DMS53 (cell line): ENCODE measurements at places on chromosomes 6 and 20.

DNA sequence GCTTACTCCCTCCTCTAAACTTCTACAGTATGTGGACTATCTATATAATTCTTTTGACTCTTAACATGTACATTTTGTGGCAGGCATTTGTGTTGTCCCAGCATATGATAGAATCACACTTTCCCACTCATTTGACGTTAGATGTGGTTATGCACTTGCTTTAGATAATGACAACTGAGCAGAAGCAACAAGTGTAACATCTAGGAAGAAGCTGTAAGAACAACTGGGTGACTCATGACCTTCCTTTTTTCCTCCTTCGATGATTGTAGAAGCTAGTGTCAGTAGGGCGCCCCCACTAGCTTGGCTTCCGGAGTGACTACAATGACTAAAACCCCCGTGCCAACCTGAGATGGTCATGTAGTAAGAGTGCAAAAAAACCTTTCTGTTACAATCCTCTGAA lies 74.6 kb upstream of the CEP85L start:
- DNase-seq = no peak

DNA sequence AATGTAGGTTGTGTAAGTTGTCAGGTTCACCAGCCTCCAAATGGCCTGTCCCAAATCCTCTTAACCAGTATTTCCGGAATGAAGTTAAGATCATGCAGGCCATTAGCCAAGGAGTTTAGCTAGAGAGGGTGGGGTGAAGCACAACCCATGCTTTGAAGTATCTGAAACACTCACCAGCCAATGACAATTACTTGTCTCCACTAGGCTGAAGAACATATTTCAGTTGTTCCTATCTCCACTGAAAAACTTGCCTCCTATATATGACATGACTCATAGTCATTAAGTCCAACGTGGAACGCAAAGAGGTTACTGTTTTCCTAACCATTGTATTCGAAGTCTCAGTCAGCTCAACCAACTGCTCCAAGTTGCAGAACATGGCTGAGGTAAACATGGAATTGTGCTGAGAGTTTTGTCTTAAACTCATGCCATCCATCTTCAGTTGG lies 37.4 kb upstream of the TNFAIP3 start:
- DNase-seq = peak; percentile 5

- DNase-seq = no peak
Observed at GRCh38 chr20:33925867-33926266, 67.8 kb upstream of the RALY start.

DNA sequence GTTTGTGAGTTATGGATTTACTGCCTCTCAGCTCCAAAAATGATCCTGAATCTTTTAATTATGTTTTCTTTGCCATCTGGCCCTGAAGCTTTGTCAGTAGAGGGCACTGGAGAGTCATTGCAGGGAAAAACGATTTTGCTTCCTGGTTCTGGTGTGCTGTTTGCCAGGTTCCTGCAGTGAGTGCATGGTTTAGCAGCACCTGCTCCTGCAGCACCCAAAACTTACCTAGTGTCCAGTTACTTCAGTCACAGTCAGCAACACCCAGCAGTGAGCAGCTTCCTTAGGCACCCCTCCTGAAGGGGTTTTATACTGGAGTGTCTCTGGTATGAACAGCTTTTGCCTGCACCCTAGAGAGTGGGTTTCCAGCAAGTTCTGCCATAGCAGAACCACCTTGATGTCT lies 6.0 kb upstream of the TRIM26 start:
- DNase-seq = peak; percentile 91

DNA sequence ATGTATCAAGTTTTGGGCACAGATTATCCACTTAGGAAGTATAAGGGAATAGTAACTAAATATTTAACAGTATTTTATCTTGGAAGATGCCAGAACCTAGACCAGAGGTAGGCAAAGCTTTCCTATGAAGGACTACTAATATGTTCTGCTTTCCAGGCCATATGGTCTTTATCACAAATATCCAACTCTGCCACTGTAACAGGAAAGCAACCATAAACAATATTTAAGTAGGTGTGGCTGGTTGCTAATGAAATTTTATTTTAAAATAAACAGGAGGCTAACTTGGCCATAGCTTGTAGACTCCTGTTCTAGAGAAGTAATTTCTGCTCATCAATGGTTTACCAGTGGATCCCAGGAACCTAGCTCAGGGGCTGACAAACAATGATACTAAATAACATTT lies 39.4 kb downstream of the NOL7 start:
- no peak for DNase-seq

- no peak for DNase-seq
Observed at GRCh38 chr6:31741815-31742214, 2.0 kb downstream of the MSH5 start.

DNA sequence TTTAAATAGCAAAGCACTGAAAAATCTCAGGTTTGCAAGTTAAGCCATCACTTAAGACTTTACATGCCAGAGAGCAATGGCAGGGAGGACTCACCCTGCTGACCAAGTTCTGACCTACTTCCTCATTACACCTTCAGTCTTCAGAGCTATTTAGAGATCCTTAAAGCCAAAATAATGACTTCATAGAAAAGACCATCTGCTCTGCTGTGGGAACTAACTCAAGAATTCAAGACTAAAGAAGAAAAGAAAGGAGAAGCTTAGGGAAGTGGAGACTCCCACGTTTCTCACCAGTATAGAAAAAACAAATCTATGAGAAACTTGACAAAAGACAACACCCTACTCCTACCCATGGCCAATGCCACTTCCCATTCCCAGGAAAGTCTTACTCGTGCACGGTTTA lies 28.6 kb downstream of the XPO5 start:
- no peak for DNase-seq

GRCh38 chr6:7152462-7152861 lies 44.7 kb downstream of the RREB1 start:
- DNase-seq = no peak

DNA sequence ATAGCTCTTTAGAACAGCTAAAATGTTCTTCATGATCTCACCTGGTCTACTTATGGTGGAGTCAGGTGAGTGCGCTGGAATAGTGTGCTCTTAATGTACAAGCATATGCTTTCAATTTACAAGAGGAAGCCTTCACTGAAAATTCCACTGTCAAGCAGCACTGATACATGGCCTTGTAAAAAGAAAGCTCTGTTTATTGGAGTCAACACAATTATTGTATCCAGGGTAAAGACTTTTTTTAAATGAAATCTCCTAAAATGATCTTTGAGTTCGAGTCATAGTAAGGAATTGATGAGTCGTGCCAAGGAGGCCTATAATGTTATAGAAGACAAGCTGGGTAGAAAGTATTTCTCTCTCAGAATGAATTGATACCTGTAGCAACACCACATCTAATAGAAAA lies 41.6 kb upstream of the CARMIL1 start:
- DNase-seq = no peak

DNA sequence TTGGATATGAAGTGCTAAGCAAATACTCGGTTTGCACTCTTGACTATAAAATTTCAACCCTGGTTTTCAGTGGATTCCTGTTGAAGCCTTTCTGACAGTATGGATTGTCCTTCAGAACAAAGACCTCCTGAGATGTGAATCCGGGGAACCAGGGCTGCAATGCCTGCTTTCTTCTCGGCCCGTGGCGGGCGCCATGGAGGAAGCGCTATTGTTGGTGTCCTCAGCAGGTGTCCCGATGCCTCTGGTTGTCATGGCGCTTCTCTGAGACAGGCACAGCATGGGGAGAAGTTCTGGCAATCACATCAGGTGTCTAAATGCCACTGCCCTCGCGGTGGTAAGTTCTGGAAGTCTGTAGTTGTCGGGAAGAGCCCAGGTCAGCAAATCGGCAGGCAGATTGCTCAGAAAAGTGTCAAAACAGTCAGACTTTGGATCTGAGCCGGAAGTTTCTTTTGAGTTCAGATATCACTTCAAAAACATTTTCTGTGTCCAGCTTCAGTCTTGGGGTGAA lies 188.5 kb downstream of the CDH4 start:
- DNase-seq = no peak

GRCh38 chr6:15769511-15770018 lies 106.7 kb upstream of the DTNBP1 start:
- peak; percentile 60 for DNase-seq

DNA sequence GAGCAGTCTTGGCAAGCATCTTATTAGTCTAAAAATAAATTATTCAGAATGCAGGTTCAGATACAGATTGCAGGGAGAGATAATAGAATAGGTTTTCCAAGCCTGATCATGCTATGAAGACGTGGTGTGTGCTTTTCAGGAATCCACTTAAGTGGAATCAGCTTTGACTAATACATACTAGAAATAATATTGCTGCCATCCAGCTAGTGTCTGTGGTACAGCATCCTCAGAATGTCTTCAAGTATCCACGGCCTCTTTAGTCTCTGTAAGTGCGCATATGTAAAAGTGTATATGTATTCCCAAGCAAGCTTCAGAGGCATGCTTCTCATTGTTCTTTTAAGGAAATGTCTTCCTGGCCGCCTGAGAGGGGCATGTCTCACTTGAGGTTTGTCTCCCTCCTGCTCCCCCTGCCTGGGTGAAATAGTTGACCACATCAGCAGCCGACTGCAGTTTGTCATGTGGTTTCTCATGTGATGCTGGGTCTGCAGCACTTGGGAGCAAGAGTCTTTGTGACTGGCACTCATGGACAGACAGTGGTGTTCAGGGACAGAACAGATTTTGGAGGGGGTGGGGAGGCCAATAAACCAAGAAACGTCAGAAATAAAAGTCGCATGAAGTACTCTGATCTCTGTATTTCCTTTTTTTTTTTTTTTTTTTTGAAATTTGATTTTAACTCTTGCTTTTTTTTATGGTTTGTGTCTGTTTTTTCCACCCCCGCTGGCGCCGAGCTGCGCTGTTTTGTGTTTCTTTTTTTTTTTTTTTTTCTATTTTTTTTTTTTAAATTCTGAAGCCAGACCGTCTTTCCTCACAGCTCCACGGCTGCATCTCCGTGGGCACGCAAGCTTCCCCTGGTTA lies 150.8 kb downstream of the PRL start:
- peak; percentile 86 for DNase-seq

DNA sequence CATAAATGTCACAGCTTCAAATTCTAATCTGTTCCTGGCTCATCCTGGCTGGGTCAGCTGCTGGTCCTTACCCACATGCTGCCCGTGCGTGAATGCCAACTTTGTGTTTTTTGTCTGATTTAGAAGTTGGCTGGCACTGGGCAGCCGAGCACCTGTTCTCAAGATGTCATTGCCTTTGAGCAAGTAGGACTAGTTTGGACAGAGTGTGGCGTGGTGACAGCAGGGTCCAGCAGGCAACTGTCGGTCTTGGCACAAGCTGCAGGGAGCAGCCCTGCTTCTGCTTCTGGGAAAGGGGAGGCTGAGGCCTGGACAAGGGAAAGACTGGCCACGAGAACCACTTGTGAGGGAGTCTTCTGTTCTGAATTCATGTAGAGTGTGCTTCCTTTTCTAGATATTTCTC lies 26.4 kb upstream of the ADRM1 start:
- no peak for DNase-seq

GRCh38 chr6:121886223-121886830 lies 450.9 kb downstream of the GJA1 start:
- no peak for DNase-seq

DNA sequence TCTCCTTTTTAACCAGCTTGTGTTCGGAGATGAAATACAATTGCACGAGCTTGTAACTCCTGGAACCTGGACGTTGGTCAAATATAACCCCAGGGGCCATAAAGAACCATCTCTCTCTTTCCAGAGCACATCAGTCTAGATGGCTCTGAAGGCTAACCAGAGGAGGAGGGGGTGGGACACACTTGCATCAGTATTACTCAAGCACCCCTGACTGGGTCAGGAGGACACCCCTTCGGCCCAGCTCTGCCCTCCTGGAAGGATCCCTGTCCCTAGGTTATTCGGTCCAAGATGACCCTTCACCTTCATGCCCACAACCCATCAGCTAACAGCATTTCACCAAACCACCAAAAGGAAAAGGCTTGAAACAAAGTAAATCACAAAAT lies 67.1 kb downstream of the FYN start:
- no peak for DNase-seq

- no peak for DNase-seq
Observed at GRCh38 chr6:106254636-106255035, 70.9 kb downstream of the ATG5 start.

GRCh38 chr6:112027942-112028674 lies 25.8 kb upstream of the CCN6 start:
- no peak for DNase-seq

GRCh38 chr20:415820-416322 lies 7.8 kb downstream of the RBCK1 start:
- DNase-seq = no peak

DNA sequence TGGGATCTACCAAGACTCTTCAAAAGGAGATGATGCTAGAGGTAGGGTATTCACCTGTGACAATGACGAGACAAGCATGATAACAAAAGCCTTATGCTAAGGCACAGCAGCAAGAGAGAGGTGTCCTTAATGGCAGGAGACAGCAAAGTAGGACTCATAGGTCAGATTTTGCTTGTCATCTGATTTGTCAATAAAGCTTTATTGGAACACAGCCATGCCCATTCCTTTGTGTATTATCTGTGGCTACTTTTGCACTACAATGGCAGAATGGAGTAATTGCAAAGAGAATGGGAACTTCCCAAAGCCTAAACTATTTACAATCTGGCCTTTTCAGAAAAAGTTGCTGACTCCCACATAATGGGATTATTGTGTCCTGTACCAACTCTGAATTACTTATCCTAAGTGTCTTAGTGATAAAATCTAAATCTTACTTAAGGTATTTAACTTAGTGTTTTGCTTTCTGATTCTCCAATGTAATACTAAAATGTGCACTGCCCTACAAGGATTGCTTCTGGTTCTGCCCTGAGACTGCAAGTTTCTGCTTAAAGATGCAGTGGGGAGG lies 221.6 kb downstream of the CDC5L start:
- no peak for DNase-seq
